ENCODE measurements at places on chromosomes 11 and 22.

DNA sequence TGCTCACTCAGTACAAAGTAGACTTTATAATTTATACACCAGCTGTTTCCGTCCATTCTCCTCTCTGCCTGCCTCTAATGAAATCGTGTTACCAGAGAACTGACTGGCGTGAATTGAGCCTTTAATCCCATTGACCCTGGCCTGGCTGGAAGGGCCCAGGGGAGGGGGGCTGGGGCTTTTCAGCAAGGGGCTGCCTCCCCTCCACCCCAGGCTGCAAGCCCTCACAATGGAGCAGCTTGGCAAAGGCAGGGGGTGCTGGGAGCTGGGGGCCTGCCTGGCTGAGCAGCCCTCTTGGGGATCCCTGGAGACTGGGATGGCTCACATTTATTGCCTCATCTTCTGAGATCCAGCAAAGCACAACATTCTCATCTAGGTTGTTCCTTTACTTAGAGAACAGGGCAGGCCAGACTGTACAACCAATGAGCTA lies 25.8 kb upstream of the LMO1 start:
- peak; percentile 72 for DNase-seq

GRCh38 chr22:16387088-16387487 lies 205.5 kb downstream of the CCT8L2 start:
- no peak for DNase-seq

GRCh38 chr11:72669527-72669926 lies 4.7 kb downstream of the PDE2A start:
- no peak for DNase-seq

DNA sequence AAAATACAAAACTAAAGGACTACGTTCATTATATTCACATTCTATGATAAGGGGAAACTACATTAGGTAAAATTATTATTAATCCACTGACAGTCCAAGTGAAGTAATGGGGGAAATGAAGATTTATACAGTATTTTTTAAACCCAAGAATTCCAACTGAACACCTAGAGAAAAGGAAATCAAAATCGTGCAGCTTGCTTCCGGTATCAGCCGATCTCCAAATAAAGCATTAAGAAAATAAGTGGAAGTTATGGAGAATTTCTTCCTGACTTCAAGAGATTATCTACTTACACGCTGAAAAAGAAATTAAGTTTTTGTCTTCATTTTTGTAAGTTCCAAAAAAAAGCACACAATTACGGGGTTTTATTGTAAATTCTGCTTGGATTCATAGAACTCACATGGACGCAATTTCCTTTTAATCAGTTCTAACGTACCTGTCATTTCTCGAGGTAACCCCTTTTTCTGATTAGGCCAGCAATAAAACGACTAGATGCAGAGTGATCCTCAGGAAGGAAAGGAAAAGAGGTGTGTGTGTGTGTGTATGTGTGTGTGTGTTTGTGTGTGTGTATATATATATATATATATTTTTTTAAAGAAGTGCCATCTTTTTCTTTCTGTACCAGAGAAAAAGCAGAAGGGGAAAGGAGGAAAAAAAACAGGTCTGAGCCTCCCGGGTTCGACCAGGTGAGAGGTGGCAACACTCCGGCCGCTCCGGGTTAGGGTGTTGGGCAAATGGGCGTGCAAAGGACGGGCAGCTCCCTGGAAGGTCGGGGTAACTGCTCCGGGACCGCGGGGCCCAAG lies 1.1 kb downstream of the ZBTB44 start:
- no peak for DNase-seq

DNA sequence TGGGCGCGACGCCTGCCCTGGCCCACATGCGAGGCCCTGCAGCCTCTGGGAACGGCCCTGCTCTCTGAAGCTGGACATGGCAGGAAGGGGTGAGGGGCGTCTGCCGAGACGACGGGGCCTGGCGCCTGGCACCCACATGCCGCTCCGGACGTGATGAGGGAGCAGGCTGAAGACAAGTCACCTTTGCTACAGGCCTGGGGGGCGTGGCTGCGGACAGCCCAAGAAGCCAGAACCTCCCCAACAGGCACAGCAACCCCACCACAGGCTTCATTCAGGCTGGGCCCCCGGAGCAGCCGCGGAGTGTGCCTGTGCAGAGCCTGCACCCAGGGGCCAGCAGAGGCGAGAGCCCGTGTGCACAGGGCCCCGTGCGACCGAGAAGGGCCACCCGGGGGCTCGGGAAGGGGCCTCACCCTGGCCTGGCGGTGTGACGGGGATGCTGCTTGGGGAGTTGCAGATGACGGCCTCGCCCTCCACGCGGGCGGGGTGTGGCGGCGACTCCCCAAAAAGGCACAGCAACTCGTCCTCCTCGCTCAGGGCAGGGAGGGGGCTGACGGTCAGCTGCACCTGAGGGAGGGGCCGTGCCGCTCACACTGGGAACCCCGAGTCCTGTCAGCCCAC lies 16.6 kb upstream of the MAPK11 start:
- no peak for DNase-seq

DNA sequence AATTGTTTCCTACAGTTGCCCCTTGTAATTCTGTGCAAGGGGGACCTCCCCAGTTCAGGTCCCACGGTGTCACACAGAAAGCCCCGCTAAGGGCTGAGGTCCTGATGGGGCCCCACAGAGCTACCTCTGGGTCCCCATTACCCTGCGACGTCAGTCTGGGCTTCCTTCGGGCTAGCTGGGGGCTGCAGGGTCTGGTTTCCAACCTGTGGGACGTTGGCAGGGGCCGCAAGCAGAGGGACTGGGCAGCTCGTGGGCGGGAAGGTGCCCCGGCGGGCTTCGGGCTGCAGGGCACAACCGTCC lies 698 bp downstream of the SLC37A4 start:
- no peak for DNase-seq

- DNase-seq: no peak
Observed at GRCh38 chr11:119567688-119568582, 145.0 kb upstream of the THY1 start.

DNA sequence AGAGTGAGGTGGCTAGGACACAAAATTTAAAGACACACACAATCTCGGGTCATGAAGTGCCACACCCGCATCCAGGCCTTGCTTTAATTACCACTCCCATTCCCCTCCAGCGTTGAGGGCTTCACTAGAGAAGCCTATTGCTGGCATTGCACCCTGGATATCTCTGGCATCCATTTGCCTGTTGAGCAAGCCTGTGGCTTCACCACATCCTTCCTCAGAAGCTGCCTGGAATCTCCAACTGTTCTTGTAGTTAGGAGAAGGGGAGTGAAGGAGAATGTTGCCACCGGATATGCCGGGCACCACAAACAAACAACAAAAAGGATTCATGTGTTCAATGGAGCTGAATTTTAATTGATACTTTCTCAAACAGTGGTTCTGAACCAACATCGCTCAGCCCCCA lies 34.4 kb upstream of the RCN1 start:
- no peak for DNase-seq
